ENCODE measurements at places on chromosomes 4 and X.

GRCh38 chrX:19628011-19628575, 112.8 kb upstream of the MAP3K15 start:
- DNase-seq: no peak

- no peak for DNase-seq
These were observed 71.1 kb downstream of the NYX start for GRCh38 chrX:41518127-41518840.

DNA sequence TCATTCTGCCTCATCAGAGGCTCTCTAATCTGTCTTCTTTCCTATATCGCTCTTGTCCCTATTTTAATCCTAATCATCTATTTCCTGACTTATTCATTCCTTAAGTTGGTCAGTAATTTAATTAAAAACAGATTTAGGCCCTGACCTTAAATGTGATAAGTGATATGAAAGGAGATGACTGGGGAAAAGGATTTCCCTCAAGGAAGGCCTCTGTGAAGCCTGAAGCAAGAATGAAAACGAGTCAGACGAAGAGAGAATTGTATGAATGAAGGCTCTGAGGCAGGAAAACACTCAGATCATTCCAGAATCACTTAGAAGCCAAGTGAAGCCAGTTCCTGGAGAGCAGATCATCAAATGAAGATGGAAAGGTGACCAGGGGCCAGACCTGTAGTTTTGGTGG, 22.1 kb downstream of the PKD2 start:
- DNase-seq: no peak

- DNase-seq: no peak
These were observed 190.8 kb upstream of the NUDT6 start for GRCh38 chr4:123113155-123113554.

GRCh38 chr4:13918110-13918509, 290.6 kb upstream of the BOD1L1 start:
- no peak for DNase-seq

GRCh38 chr4:92249541-92249940, 54.2 kb upstream of the GRID2 start:
- no peak for DNase-seq

GRCh38 chr4:11182586-11183355, 245.9 kb downstream of the HS3ST1 start:
- no peak for DNase-seq

DNA sequence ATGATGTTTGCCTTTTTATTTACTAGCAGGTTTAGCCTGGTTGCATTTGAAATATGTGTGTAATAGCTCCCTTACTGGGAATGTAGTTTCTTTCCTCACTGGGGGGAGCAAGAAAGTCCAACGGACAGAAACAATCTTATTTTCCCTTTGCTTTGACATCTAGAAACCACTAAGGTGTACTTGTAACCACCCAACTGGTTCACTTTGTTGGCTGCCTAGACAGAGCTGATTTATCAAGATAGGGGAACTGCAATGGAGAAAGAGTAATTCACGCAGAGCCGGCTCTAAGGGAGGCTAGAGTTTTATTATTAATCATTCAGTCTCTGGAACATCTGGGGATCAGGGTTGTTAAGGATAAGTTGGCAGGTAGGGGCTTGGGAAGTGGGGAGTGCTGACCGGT, 30.3 kb downstream of the XG start:
- no peak for DNase-seq

DNA sequence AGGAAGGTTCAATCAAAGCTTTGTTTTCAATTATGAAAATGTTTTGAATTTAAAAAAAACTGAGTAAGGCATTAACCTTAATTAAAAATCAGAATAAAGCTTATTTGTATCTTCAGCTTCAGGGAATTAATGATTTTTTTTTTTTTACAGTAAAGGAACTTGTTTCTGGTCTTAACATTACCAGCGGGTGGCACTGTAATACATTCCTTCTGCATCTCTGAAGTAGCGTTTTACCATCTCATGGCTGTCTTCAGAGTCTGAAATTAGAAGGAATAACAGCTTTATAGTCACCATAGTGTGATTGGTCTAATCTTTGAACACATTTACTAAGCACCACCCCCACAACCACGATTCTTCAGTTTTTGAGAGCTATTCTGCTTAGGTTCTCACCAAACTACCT, 102.6 kb downstream of the IL1RAPL2 start:
- DNase-seq: no peak

DNA sequence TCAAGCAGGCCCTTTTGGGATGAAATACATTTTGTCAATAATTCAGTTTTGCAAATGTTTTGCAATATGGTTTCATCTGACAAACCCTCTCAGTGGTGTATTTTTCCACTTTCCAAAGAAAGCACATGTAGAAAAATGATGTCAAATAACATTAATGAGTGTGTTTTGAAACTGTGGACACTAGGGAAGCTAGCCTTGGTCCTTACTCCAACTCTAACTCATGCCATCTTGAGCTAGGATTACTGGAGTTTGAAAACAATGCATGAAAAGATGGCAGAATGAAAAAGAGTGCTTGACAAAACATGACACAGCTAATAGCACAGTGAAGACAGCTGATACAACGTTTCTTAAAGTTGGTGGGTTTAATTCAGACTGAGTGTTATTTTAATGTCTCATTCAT, 41.4 kb downstream of the HAND2 start:
- no peak for DNase-seq

- DNase-seq: no peak
These were observed 477.1 kb upstream of the TENM3 start for GRCh38 chr4:181766061-181766548.

- no peak for DNase-seq
These were observed 42.4 kb downstream of the NAT8L start for GRCh38 chr4:2101346-2102044.

- peak; percentile 99 for DNase-seq
These were observed 76.9 kb downstream of the MAGED4 start for GRCh38 chrX:52261463-52262194.

DNA sequence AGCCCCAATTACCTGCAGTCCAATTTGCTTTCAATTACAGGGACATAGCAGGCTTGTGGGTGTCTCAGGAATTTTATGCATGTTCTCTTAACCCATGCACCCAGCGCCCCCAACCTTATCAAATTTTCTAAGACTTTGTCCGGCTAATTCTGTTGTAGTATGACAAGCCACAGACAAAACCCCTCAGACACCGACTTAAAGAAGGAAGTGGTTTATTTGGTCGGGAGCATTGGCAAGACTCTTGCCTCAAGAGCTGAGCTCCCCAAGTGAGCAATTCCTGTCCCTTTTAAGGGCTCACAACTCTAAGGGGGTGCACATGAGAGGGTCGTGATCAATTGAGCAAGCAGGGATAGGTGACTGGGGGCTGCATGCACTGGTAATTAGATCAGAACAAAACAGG, 28.7 kb upstream of the IL9R start:
- no peak for DNase-seq

- DNase-seq: no peak
These were observed 51.2 kb upstream of the PGRMC2 start for GRCh38 chr4:128338634-128339355.

DNA sequence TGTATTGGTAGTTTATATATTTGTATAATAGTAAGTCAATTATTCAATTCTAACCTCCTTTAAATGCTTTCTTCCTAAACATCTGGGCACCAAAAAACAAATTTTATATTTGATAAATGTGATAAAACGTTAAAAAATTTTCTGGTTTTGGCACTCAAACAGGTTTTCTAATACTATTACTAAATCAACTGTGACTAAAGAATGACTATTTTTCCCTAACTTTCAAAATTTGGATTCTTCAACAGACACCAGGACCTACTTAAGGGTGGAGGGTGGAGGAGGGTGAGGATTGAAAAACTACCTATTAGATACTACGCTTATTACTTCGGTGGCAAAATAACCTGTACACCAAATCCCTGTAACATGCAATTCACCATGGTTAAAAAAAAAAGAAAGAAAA, 555.5 kb downstream of the IL15 start:
- DNase-seq: no peak

DNA sequence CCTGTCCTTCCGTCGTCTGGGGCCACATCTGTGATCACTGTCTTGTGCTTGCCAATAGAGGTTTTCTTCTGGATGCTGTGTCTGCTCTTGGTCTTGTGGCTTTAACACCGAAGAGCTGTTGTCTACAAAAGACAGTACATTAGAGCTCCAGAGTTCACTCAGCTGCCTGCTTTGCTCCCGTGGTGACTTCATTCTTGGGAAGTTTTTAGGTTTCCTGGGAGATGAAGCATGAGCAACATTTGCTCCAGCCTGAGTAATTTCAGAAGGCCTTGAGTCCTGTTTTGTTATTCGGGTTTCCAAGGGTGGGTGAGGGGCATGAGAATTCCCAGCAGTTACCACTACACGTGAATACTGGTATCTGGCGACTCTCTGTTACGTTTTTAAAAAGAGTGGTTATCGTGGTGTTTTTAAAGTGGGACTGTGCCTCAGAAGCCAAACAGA, 189.2 kb downstream of the SHROOM3 start:
- DNase-seq: no peak

GRCh38 chr4:117588771-117589170, 445.5 kb upstream of the NDST3 start:
- no peak for DNase-seq

- DNase-seq: no peak
These were observed 92.5 kb upstream of the BRS3 start for GRCh38 chrX:136395271-136395670.

GRCh38 chrX:13158911-13159310, 114.5 kb upstream of the FAM9C start:
- no peak for DNase-seq

DNA sequence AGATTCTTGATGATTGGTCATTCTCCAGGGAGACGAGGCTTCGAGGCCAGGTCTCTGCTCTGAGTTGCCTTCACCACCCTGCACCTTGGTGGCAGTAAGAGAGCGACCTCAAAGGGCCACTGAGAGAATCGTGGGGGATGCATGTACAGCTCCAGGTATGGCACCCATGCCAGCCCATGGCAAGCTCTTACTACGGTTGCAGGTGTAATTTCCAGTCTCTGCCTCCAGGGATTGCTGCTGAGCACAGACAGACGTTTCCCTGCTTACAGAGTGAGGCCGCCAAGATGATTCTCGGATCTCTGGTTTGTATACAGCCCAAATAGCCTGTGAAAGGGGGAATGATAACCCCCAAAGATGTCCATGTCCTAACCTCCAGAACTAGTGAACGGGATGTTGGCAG, 16.3 kb upstream of the DRD5 start:
- DNase-seq: no peak

- no peak for DNase-seq
These were observed 45.6 kb downstream of the NAT8L start for GRCh38 chr4:2104556-2105345.

- no peak for DNase-seq
These were observed 51.2 kb downstream of the RPGR start for GRCh38 chrX:38276089-38276488.

DNA sequence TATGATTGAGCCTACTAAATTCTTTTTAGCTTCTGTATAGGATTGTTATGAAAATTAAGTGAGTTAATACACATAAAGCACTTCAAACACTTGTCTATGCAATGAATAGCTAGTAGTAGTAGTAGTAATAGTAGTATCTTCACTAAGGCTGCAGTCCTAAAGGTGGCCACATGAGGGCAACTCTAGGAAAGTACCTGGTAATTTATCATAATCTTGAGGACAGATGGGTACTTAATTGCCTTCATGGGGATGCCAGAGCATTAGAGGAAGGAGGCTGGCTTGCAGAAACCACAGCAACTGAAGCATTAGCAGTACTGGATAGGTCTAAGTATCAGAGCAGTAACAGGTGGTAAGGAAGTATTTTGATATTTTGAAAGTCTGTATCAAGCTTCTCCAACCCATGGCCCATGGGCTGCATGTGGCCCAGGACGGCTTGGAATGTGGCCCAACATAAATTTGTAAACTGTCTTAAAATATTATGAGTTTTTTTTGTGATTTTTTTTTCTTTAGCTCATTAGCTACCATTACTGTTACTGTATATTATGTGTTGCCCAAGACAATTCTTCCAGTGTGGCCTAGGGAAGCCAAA, 17.3 kb downstream of the NIPAL1 start:
- no peak for DNase-seq

GRCh38 chrX:2691543-2692220, 587 bp downstream of the CD99 start:
- peak; percentile 70 for DNase-seq

DNA sequence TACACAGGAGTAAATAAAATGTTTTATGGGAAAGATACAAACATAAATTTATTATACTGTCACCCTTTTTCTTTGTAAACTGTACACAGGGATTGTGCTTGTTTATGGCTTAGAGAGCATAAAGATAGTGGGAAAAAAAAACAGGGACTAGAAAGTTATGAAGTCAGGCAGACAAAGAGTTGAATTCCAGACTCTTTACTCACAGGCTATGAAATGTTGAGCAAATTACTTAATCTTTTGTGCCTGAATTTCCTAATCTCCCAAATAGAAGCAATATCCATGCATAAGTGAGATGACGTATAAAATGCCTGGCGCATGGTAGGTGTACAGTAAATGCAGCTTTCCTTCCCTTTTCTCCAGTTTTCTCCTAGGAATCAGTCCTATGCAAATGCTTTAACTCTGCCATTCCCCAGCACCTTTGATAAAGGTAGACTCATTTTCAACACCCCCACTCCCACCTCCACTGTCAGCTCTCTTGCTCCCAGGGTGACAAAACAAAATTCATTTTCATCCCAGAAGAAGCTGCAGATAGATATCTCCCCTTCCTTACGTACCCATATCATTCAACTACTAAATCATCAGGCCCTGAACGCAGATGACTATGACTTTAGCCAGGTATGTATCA, 44.5 kb upstream of the BTC start:
- DNase-seq: no peak

GRCh38 chr4:37689353-37690095, 3.3 kb upstream of the RELL1 start:
- no peak for DNase-seq

GRCh38 chr4:6298852-6299251, 29.2 kb downstream of the WFS1 start:
- DNase-seq: no peak

GRCh38 chr4:44313702-44314101, 134.9 kb downstream of the KCTD8 start:
- DNase-seq: no peak

- DNase-seq: peak; percentile 65
These were observed 807 bp downstream of the PGRMC1 start for GRCh38 chrX:119236623-119237561.

- DNase-seq: no peak
These were observed 249.8 kb downstream of the ANTXR2 start for GRCh38 chr4:79823148-79823763.

- no peak for DNase-seq
These were observed 26.4 kb downstream of the TMEM184C start for GRCh38 chr4:147643616-147644015.

DNA sequence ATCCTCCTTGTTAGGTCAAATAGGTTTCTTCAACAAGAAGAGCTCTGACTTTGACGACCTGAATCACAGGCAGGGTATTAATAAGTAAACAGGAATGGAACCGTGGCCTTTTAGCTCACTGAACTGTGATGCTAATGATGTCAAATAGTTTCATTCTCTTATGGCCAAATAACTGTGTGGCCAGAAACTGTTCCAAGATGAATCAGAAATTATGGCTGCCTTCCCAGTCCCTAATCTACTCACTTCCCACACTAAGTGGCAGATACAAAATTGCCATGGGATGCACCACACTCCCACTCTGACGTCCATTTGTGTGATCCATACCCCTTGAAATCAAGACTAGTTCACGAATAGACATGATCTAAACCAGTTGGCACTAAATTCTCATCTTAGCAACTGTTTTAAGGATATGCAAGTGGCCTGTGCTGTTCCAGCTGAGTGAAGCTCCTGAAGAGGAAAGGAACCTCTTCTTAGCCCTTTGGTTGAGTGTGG, 455.4 kb downstream of the IL15 start:
- no peak for DNase-seq
